Dermis blood vessel endothelial cell (primary cell): ENCODE measurements at places on chromosomes 2 and 18. TPM values are rescaled to one million over a fixed set of nuclear protein-coding genes. Genes with fewer than 3 reads are reported as not detected.

The EFHD1 gene
- 0.14 and 0.17 TPM in 2 replicates for total RNA-seq

The PLGLB1 gene
- 0.84 and 2.6 TPM in 2 replicates for total RNA-seq

DNA sequence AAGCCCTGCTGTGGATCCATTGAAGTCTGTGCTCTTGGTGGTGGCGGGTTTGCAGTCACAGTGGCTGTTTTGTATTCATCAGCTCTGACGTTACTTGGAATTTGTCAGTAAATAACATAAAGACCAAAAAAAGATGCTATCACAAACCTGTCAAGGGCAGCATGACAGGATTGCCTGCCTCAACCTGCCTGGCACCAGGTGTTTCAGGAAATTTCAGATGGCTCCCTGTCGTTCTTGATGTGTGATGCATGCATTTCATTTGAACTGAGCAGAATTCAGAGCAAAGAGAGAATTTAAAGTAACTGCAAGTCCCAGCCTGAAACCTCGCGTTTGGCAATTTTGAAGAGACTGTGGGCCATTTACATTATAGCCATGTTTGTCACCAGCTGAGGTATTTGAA lies 50.3 kb upstream of the EPC2 start:
- no peak for DNase-seq

The LINC00305 gene
- 0.14 TPM in 1 of 2 replicates, not detected in the other for total RNA-seq

DNA sequence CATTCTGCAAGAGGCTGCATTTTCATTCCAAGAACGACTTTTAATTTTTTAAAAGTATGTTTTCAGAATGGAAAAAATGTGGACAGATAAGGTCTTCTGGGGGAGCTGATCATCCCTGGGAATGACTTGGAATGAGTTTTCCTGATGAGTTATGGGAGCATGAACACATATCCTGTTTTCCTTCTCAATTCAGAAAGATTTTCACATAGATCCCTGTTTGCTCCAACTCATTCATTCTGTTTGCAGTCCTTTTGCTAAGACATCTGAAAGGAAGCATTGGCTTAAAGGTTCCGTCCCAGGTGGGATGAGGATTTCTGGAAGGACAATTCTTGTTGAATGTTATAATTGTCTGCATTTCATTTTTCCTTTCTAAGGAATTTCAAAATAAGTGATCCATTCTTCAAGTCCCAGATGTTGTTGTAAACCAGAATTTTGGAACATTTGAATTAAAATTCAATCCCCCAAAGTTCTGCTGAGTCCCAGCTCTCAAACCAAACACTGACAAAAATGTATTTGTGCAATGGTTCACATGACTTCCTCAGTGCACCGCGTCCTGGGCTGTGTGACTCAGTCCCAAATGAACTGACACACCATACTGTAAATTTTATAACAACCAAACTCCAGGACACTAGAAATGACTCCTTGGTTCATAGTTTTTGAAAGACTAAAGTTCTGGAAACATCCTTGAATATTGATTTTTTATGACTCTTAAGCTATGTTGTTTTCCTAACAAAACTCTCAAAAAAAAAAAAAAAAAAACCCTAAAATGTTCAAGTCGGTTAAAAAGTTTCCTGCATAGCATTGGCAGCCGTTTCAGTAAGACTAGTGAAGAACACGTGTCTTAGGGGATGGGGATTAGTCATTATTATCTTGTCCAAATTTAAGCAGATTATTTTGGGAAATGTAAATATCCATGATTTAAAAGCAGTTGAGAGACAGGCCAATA lies 281.8 kb upstream of the TCF4 start:
- DNase-seq: peak; percentile 16

DNA sequence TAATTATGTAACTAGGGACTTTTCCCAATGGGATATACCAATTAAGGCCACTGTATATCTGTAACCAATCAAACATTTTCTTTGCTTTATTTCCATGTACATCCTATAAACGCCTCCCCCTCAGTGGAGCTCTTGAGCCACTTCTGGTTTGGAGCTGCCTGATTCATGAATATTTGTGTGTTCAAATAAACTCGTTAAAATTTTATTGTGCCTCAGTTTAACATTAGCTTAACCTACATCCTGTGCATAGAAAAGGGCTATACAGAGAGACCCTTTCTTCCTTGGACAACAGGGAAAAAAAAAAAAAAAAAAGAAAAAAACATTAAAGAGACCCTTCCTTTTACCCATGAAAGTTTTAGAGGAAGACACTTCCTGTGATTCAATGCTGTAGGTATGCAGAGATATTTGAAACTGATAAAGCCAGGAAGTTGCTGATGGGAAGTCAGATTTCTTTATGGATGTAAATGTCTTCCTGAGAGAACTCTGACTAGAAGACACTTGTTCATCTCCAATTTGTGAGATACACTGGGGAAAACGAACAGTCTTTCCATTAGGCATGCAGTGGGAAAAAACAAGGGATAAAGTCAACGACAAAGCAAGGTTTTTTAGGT lies 614.6 kb upstream of the SOX11 start:
- DNase-seq: peak; percentile 52

DNA sequence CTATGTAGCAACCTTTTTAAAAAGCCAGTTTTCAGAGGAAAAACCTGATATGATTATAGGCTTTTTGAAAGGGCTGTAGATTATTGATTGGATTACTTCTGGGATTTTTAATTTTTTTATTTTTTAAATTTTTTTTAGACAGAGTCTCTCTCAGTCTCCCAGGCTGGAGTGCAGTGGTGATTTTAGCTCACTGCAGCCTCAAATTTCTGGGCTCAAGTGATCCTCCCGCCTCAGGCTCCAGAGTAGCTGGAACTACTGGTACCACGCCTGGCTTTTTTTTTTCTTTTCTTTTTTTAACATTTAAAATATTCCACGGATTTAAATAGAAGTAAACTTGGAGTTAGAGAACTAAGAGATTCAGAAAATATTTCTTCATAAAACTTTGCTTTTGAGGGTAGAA lies 1.2 kb downstream of the MRPL19 start:
- DNase-seq: peak; percentile 5

The KCNIP3 gene
- total RNA-seq: 0.14 and 0.51 TPM in 2 replicates

The GAREM2 gene
- 0.37 and 0.68 TPM in 2 replicates for total RNA-seq

DNA sequence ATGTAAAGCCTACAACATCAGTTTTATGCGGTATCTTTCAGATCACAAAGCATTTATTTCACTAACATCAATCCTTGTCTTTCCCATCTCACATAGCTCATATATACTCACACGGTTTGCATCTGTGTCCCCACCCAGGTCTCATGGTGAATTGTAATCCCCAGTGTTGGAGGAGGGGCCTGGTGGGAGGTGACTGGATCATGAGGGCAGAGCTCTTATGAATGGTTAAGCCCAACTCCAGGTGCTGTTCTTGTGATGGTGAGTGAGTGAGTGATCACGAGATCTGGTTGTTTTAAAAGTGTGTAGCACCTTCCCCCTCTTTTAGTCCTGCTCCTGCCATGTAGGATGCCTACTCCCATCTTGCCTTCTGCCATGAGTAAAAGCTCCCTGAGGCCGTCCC lies 42.0 kb downstream of the PARD6G start:
- DNase-seq: no peak

DNA sequence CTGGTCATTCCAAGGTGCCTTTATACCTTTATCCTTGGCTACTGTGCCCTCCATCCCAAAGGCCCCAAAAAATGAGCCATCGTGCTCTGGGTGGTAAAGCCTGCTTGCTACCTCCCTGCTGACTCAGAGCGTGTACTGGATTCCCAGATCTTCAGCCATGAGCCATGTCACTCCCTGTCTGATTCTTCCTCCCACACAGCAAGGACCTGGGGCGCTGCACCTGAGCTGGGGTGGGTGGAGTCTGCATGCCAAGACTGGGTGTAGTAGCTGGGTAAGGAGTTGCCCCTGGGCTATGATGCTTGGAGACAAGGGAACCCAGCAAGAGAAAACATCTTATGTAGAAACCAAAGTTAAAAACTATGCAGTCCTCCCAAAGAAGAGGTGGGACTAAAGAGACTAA lies 37.2 kb upstream of the APCDD1 start:
- no peak for DNase-seq

The NFE2L2 gene
- 57.9 and 69.9 TPM in 2 replicates for total RNA-seq

DNA sequence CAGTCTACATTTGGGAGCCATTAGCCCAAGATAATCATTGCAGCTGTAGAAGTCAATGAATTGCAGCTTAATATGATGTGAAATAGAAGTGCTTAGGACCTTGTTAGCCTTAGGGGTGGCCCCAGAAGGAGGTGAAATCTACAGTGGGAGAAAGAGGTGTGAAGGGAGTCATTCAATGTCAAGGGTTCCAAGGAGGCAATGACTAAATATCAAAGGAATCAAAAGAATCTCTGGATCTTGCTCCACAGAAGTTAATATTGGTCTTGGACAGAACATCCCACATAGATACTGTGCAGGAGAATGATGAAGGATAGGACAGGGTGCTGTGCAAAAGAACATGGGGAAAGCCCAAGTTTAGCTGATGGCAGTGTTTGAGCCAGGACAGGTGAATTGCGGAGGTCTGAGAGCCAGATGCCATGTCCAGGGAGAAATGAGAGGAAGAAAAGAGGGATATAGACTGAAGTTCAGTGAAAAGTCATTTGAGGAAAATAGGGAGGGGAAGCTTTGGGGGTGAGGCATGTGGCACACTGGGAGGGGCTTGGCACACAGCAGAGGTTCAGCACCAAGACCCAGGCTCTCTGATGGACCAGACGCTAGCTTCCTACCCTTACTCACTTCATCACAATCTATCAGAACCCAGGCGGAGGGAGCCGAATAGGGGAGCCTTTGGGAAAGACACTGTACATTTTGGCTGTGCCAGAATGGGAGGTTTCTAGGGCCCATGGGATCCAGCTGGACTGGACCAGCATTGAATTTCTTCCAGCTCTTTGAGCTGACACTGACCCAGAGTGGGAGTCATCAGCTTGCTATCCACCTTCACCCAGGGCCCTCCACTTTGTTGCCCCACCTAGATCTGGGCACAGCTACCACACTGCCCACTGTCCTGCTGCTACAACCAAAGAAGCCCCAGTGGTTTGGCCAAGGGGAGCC lies 2.2 kb downstream of the IL1F10 start:
- DNase-seq: no peak

The ROCK1 gene
- 41.9 and 53.0 TPM in 2 replicates for total RNA-seq

DNA sequence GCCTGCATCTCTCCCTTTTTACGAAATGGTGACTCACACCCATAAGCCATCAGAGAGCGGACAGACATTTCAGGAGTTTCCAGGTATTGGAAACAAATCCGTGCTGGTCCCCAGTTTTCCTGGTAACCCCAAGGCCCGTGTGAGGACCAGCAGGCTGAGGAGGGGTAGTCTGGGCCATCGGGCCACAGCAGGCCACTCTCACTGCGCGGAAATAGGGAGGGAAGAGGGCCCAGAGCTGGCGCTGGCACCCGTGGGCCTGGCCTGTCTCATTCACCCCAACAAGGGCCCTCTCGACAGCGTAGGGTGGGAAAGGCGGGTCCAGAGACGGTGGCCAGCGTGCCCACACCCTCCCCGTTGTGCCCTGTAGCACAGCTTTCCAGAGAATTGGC lies 13.7 kb upstream of the FAHD2A start:
- no peak for DNase-seq

DNA sequence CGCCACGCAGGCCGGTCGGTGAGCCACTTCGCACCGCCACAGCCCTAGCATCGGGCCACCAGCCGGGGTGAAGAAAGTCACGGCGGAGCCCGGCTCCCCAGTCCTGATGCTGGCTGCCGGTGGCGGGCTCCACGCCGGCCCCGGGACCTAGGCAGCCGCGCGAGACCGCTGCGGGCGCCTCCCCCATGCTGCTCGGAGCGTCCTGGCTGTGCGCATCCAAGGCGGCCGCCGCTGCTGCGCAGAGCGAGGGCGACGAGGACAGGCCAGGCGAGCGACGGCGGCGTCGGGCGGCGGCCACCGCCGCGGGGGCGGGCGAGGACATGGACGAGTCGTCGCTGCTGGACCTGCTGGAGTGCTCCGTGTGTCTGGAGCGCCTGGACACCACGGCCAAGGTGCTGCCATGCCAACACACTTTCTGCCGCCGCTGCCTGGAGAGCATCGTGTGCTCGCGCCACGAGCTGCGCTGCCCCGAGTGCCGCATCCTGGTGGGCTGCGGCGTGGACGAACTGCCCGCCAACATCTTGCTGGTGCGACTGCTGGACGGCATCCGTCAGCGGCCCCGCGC lies 433 bp downstream of the SH3RF3 start:
- DNase-seq: peak; percentile 62

DNA sequence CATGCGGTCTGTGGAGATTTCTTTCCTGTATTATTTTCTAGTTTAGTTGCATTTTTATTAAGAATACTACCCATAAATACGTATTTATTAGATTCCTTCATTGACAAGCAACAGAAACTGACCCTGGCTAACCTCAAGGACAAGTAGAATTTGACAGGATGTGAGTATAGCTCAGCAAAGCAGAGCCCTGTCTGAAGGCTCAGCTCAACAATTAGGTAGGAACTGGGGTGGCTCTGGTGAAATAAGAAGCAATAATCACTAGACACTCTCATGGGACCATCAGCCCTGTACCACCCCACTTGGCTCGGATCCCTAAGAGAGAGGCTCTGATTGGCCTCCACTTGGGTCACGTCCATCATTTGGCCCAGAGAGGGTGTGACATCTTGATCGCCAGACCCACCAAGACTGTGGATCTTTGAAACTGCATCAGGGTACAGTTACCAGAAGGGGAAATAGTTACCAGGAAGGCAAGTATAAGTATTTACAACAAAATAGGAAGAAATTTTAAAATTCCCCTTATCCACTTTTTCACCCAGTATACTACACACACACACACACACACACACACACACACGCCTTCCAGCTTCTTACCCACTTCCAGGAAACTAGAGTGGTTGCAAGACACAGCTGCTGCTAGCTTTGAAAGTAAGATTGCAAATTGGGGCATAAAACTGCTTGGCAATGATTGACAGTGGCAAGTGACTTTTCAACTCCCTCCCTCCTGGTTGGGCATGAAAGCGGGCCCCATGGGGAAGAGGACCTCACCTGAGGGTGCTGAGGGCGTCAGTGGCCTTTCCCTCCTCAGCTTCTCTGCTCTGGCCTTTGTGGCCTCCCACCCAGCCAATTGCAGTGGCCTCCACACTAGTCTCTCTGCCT lies 41.8 kb downstream of the KCTD18 start:
- DNase-seq: no peak

GRCh38 chr2:23593752-23594459 lies 208.9 kb downstream of the KLHL29 start:
- peak; percentile 45 for DNase-seq

The BMPR2 gene
- total RNA-seq: 50.9 and 85.8 TPM in 2 replicates

- no peak for DNase-seq
Measured at GRCh38 chr2:237572742-237573101, 6.3 kb downstream of the PRLH start.

DNA sequence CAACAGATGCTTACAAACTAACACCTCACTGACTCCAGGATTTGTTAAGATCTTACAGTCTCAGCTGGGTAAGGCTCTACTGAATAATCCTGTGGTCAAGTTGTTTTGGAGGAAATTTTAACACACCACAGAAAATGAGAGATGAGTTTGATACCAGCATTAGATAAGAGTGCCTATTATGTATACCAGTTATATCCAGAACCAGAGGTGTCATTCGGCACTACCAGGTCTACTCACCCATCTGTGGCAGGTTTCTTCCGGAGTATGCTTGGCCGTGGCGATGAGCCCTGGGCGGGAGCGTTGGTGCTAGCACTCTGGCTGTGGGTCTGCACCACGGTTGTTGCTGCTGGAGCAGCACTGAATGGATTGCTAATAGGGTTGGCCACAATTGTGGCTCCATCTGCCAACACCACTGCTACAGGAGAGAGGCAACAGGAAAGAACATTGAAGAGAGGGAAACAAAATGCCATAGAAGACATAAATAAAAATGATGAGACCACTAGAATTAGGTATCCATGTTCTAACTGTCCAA lies 41.2 kb downstream of the SAP130 start:
- no peak for DNase-seq

- no peak for DNase-seq
Measured at GRCh38 chr2:229118927-229119326, 152.2 kb downstream of the PID1 start.
